ENCODE measurements at places on chromosomes 11 and 22.

- no peak for DNase-seq
Measured at GRCh38 chr11:118000067-118000849, 14.1 kb downstream of the IL10RA start.

DNA sequence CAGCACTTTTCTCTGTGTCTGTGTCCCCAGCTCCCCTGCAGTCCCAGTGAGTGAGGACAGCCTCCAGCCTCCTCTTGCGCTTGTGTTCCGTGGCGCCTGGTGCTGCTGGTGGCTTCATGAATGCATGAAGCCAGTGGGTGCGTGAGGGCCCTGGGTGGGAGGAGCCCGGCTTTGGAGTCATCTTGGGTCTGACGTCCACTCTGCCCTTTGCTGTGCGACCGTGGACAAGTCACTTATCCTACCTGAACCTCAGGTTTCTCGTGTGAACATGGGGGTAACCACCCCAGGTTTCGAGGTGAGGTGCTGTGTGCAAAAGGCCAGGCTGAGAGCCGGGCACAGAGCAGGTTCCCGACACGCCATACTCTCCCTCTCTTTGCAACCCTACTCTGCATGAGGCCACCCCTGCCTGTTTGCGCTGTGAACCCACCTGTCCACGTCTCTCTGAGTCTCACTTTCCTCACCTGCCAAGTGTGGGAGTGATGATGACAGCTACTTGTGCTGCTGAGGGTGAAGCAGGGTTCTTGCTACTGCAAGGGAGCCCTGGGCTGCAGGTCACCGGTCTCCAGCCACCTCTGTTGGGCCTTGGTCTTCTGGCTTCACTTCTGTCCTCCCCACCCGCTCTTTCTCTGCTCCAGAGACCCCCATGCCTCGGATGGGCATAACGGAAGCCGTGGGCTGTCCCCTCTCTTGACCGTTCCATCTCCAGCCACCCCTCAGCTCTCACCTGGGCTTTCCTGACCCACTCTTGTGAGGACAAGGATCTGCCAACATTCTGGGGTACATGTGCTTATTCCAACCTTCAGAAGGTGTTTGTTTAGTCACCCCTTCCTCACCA, 537.6 kb downstream of the TBC1D22A start:
- DNase-seq: no peak

- peak; percentile 32 for DNase-seq
Measured at GRCh38 chr11:106087815-106088435, 10.5 kb downstream of the AASDHPPT start.

DNA sequence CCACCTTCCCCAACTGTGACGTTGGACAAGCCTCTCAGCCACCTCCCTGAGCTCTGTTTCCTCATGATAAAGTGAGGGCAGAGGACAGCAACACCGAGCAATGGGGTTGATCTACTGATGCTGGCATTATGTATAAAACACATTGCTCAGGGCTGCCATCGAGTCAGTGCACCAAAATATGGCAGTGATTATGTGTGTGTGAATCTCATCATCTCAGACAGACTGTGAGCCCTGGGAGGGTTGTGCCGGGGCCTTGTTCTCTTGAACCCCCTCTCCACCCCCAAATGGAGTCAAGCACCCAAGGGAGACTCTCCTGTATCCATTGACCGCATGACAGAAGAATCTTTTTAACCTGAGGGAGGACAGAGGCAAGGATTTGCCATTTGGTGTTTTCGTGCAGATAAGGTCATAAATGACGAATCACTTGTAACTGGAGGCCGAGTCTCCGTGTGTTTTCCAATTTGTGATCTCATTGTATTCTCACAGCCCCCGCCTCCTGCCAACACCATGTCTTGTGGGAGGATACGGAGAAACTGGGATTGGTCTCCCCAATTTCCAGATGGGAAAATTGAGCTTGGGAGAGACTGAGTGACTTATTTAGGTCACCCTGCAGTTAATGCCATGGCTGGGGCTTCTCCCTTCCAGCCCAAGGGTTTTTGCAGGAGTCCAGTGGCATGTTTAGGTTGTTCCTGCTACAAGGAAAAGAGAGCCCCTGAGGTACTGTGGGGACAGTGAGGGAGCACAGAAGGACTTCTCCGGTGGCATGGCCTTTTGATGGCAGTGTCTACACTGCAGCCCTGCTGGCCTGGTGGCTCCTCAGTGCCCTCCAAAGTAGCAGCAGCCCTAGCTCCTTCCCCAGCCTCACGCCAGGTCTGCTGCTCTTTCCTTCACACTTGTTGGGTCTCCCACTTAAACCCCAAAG, 52.4 kb downstream of the CHRDL2 start:
- DNase-seq: no peak

DNA sequence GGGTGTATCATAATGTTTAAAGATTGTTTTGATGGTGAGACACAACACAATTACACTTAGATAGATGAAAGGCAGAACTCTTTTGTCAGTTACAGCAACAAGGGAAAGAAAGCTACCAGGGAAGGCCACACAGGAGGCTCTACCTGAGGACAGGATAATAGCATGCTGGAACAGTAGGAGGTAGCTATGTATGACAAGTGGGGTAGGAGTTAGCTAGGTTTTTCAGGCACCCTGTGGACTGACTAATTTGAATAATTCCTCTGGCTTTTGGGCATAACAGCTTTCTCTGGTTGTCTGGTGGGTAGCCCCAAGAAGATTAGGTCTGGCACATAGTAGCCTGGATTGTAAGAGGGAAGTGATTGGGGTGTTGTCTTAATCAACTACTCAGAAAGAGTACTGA, 475.4 kb upstream of the CHORDC1 start:
- no peak for DNase-seq

GRCh38 chr11:13902523-13902922, 60.0 kb upstream of the SPON1 start:
- no peak for DNase-seq

- no peak for DNase-seq
Measured at GRCh38 chr22:40312050-40312449, 34.2 kb upstream of the ADSL start.

GRCh38 chr11:110113505-110113904, 20.3 kb downstream of the ZC3H12C start:
- no peak for DNase-seq

- DNase-seq: no peak
Measured at GRCh38 chr22:50080077-50080465, 5.2 kb downstream of the MLC1 start.

DNA sequence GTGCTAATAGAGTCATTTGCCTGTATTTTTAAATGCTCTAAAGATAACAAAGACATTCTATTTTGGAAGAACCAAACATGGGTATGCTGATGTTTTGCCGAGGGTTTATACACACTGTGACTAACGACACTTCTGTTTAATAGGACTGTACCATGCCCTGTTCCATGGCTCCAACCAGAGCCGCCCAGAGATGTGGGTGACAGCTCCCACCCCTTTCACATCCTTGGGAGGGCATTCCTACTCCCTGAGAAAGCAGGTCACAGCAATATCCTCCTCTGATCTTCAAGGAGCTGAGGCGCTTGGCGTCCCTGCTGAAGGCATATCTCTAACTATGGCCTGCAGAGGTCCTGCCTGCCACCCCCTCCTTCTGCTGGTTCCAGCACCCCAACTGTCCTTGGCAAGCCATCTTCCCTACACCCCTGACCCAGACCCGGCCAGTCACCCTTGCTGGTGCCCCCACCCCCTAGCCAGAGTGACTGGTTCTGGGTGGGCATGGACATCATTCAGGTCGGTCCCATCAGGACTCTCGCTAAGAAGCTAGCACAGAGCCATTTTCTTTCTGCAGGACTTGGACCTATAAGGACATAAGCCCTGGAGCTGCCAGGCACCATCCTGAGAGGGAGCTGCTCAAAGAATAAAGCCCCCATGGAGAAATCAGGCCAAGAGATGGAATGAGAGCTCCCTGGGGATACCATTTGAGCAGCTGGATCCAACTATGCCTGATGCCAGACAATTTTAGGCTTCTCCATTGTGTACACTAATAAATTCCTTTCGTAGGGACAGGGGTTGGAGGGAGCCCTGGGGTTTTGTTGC, 381.3 kb downstream of the CTTN start:
- DNase-seq: no peak

DNA sequence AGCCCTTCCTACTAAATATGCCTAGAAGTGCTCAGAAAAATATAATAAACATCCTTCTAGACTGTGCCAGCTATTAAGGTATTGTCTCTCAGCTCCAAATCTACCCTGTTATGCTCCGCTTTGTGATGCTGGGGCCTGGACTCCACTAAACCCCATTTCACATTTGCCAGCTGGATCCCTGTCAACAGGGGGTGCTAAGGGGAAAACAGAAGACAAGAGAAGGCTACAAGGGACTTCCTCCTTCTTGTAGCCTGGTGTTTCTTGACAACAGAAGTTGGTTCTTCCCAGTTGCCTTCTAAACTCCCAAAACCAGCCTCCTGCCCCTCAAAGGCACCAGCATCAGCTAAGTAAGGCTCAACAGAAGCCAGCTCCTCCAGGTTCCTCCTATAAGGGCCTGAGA, 5.2 kb downstream of the NUMA1 start:
- no peak for DNase-seq

- no peak for DNase-seq
Measured at GRCh38 chr22:46012182-46012880, 35.4 kb upstream of the WNT7B start.

DNA sequence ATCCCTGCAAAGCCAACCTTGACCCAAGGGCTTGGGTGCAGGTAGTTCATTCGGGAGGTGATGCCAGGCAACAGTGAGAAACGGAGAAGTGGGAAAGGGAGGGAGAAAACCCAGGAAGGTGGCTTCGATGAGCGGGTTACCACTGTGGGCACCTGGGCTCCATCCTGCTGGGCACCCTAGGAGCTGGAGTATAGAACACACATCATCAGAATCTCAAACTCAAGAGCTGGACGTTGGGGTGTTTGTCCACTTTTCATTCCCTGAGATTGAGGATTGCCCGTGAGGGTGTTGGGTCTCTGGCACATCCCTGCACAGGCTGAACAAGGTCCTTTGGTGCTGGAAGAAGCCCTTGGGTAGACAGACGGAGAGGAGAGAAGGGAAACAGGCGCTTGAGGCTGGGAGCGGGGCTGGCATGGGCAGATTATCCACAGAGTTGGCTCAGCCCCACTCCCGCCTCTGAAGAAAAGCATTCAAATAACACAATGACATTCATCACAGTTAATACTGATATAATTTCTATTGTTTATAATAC, 70.4 kb downstream of the LRRC32 start:
- no peak for DNase-seq

DNA sequence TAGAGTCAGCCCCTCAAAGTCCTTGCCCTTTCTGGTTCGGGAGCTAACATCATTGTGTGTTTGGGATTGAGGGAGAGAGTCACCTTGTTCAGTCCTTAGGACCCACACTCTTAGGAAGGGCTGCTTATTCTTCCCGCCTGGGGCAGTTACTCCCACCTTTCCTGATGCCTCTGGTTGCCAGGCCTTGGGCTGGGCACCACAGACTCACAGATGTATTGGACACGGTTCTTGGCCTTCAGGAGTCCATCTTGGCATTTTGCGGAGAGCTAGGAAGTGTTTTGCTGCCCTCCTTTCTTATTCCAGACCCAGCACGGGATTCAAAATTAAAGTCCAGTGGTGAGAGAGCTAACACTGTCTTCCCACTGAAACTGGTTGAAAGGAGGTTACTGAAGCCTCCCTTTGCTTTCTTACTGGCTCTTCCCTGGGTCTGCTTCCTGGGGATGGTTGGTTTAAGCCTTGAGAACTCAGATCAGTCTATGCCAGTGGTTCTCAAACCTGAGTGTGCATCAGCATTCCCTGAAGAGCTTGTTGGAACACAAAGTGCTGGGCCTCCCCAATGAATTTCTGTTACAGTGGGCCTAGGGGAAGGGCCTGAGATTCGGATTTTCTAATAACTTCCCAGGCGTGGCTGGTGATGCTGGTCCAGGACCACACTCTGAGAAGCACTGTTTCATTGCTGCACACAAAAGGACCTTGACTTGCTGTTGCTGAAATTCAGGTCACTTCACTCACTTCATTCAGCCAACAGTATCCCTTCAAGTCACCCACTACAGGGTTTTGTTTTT, 1.4 kb downstream of the OSBP2 start:
- DNase-seq: no peak

- no peak for DNase-seq
Measured at GRCh38 chr22:49880281-49880680, 26.6 kb downstream of the ZBED4 start.

DNA sequence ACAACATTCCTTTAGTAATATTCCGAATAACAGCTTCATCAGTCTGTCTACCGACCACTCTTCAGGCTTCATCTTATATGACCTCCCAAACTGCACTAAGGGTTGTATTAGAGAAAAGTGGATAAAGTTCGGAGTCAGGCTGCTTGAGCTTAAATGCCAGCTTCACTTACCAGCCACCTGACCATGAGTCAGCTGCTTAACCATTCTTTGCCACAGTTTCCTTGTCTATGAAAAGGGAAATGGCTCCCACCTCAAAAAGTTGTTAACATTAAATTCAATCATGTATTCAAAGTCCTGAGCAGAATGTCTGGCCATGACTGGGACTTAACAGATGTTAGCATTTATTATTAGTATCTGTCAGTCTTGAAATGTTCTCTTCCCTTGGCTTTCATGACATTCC, 20.9 kb downstream of the LIMK2 start:
- DNase-seq: no peak

DNA sequence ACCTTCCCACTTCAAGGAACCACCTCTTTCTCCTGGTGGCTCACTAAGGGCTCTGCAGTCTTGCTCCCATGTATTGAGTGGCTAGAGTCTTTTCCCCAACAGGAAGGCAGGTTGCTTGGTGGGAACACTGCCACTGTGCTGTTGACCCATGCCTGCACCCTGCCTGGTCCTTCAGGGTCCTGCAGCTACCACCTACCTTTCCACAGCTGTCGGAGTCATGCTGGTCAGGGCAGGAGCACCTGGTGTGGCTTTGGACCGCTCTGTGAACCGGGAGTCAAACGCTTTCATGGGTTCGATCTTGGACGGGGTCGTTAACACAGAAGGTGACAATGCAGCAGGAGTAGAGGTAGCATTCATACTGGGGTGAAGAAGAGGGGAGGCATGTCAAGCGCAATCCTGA, 56.1 kb downstream of the HIRA start:
- DNase-seq: no peak

- no peak for DNase-seq
Measured at GRCh38 chr11:124869331-124869730, 4.1 kb downstream of the ROBO3 start.

GRCh38 chr11:14350215-14350614, 8.8 kb downstream of the RRAS2 start:
- no peak for DNase-seq

DNA sequence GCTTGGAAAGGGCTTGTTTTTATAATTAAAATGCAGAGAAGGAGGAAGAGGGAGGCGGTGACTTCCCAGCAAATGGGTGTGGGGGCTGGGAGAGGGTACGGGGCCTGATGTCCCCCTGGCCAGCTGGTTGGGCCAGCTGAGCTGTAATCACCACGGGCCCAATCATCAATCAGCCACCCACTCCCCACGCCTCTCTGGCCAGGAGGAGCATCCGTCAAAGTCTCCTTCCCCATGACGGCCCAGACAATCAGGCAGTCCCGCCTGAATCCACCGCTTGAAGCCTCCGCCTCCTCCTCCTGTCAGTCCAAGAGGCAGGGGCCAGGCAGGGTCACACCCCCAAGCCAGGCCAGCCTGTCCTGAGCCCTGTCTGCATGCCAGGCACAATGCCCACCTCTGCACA, 13.3 kb upstream of the CABP7 start:
- no peak for DNase-seq
